ENCODE measurements at places on chromosomes 11 and 22.

DNA sequence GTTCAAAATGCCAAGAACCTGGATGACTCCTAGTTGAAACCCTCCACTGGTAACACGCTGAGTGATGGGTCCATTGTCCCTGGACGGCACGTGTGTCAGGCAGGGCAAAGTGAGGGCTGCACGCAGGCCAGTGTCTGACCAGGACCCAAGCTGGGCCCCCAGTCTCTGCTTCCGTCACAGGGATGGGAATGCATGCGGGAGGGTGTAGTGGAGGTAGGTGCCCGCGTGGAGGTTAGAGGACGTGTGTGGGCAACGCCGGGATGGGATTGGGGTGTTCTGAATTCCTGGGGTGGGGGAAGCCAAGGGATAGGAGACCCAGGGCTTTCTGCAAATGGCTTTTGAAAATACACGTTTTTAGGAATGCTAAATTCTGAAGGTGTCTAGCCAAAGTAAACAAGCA, 943.3 kb downstream of the BRD1 start:
- DNase-seq = no peak

GRCh38 chr22:50540381-50540780, 5.3 kb upstream of the KLHDC7B start:
- DNase-seq = no peak

- peak; percentile 58 for DNase-seq
Measured at GRCh38 chr22:35231585-35232084, 25.7 kb upstream of the HMGXB4 start.

DNA sequence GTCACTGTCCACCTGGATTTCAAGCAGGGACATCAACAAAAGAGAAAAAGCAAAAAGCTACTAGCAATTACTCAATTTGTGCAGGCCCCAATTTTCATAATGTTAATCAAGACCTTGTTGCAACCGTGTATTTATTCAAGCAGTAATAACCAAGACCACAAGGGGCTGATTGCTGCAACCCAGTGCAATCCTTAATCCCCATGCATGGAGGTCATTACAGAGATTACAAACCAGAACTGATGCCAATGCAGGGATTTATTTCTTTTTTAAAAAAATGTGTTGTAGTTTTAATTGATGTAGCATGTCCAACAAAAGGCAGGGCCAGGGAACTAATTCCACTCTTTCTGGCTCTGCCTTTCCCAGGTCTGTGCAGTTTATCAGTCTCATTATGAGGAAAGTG, 18.4 kb downstream of the TECTA start:
- no peak for DNase-seq

GRCh38 chr11:124873951-124874350, 8.7 kb downstream of the ROBO3 start:
- DNase-seq = no peak

- no peak for DNase-seq
Measured at GRCh38 chr11:44620328-44620725, 54.9 kb downstream of the CD82 start.

- DNase-seq = no peak
Measured at GRCh38 chr22:36911887-36912661, 1.4 kb upstream of the CSF2RB start.

DNA sequence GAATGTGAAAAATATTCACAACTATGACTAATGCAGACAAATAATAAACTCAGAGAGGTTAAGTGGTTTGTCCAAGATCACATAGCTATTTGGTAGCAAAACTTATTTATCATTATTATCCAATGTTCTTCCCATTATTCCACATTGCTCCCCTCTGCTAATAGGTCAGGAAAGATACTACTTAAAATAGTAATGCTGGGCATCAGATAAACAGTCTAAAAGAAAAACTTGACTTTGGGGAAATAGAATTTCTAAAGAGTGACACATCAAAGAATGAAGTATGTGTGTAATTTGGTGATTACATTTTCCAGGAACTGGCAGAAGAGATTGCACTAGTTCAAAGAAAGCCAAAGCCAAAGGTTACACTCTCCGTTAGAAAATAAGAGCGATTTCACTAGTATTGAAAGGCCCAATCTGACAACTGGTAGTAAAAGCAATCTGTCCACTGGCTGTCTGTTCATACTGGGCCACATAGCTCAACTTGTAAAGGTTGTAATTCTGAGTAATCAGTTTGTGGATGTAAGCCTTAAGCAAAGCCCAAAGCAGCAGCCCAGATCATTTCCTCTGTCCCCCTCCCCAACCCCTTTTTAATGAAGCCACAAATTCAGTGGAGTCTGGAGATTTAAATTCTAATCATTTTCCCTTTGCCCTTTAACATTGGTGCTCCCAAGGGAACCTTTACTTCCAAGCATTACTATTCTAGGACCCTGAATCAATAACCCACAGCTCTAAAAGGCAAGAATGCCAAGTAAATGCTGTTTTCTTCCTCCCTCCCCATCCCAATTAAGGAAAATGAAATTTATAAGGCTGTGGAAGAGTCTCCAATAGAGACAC, 283.5 kb downstream of the TTC28 start:
- DNase-seq = no peak

GRCh38 chr11:68796801-68797200, 44.9 kb downstream of the CPT1A start:
- DNase-seq = no peak

- no peak for DNase-seq
Measured at GRCh38 chr11:68343761-68344256, 31.4 kb downstream of the LRP5 start.

DNA sequence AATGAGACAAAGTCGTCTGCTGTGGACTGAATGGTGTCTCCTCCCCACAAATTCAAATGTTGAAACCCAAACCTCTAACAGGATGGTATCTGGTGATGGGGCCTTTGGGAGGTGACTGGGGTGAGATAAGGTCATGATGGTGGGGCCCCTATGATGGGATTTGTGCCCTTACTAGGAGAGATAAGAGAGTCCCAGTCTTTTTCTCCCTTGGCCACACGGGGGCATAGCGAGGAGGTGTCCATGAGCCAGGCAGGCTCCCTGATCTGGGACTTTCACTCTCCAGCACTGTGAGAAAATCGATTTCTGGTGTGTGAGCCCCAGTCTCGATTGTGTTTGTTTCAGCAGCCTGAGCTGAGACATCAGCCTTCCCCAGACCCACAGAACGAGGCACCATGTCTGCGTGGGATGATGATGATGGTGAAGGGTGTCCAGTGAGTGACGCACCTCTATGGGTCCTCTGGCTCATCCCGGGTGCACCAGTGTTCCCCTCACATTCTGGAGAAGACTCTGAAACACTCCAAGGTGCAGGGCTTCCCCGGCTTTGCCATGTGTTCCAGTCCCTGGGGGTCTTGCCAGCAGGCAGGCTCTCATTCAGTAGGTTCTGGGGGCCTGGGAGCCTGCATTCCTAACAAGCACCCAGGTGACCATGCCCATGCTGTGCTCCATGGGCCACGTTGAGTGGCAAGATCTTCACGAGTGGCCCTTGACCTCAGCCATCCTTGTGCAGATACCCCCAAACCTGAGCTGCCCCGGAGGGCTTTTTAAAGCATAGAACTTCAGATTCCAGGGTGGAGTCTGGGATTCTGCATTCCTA, 363.0 kb downstream of the CTTN start:
- DNase-seq = no peak

- DNase-seq = no peak
Measured at GRCh38 chr11:103673773-103674172, 362.7 kb upstream of the DDI1 start.

- DNase-seq = no peak
Measured at GRCh38 chr22:36640106-36640672, 63.4 kb downstream of the CACNG2 start.

- DNase-seq = no peak
Measured at GRCh38 chr11:118621071-118621783, 13.8 kb downstream of the PHLDB1 start.

GRCh38 chr11:95703049-95703448, 86.5 kb downstream of the FAM76B start:
- no peak for DNase-seq

GRCh38 chr22:45204241-45204640, 36.5 kb downstream of the KIAA0930 start:
- DNase-seq = no peak

DNA sequence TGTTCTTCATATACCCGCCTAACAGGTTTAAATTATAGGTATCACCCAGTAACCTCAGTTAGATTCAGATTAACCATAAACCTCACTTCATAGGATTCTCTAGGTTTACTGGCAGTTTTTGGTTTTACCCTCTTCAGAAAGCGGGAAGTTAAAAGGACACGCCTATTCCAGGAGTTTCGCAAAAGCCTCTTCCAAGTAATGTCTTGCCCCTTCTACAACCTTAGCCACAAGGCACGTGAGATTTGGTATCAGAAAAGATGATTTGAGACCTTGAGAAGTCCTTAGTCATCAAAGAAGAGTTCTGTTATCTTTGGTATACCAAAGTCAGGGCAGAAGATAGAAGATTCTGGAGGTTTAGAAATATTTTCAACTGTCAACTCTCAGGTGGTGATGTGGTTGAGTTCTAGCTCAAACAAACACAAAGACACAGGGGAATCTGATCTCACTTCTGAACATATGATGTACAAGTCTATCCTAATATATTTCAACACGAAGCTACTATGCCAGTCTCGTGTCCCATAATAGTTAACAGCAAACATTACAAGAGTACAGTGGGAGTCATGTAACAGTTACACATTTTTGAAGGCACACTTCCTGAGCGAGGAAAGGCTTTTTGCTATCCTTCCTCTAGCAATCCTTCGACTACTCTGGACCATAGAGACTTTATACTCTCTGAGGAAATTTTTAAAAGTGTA, 103.5 kb downstream of the USP35 start:
- no peak for DNase-seq

Measured in activated T-helper 9 cell treated with anti-CD3 and anti-CD28 coated beads, Interleukin-2, amount 50 U/mL, for 16 hours (primary cell).